ENCODE measurements at places on chromosomes 5 and 9. TPM values are rescaled to one million over a fixed set of nuclear protein-coding genes. Genes with fewer than 3 reads are reported as not detected.
A peak's percentile ranks its signal among the peaks of the same experiment; 100 is the strongest.

DNA sequence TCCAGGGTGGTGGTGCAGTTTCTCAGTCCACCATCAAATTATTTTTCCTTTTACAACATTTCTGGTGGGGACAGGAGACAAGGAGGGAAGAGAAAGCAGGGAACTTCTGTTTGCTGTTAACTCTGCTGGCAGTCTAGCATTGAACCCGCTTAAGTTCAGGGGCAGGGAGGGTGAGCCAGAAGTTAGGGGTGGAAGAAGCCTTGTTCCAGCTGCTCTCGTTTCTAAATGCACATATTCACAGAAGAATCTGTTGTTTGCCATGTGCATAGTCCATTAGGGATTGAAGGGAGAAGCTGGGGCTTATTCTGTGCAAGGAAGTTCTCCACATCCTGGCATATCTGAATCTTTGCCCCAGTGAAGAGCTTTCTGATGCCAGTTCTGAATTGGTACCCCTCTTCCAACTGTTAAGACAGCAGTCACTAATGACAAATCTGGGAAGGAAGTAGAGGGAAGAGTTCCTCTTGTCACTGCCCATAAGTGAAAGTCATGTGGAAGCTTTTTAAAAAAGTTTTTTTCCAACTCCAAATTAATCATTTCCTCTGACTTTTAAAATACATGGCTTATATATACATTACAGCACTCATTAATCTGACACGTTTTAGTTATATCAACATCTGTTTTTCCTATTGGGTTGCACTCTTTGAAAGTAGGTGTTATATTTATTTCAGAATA, 32.6 kb upstream of the ACOT12 start:
- no peak for DNase-seq

GRCh38 chr9:22036866-22037626, 27.9 kb upstream of the CDKN2B start:
- DNase-seq: peak; percentile 48

SPATA31D4 gene
- polyA plus RNA-seq: not detected

DNA sequence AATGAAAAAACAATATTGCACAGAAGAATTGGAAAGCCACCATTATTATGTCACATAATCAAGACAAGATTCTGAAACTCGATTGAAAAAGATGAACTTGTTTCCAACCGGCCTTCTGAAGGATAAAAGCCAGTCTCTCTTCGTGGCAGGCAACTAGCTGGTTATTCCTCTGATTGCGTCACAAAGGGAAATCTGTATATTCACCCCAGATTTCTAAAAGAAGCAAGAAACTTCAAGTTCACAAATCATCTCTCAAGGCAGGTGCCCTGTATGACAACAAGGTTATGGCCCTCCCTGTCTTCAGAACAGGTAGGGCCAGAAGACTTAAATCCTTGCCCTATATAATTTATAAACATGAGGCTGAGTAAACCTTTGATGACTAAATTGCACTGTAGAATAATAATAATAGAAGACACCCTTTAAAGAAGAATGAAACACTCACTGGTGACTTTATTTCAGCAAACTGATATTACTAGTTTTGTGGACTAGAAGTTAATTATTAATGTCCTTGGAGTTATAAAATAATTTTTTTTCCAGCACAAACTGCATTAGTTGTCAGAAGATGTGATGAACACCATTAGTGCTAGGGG, 2.9 kb upstream of the KLF4 start:
- no peak for DNase-seq

DNA sequence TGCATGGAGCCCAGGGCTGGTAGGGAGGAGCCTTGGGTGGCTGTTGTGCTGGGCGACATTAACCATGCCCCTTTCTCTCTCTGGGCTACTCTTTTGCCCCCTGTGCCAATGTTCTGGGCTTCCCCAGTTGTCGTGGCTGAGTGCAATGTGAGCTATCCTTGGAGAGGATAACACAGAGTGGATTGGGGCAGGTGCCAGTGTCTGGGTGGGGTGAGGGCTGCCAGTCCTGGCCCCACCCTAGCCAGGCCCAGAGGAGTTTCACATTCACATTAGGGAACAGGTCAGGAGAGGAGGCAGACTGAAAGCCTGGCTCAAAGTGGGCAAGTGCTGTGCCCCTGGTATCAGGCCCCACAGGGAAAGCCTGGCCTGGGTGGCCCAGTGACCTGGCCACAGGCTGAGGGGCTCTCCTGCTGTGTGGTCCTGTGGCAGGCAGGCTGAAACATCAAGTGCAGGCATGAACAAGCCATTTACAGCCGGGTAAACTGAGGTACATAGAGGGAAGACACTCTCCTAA, 7.5 kb upstream of the NDST1 start:
- DNase-seq: no peak

GRCh38 chr9:88085476-88085875, 52.8 kb downstream of the SPATA31C2 start:
- no peak for DNase-seq

BNC2 gene
- 15.5 TPM for polyA plus RNA-seq

DNA sequence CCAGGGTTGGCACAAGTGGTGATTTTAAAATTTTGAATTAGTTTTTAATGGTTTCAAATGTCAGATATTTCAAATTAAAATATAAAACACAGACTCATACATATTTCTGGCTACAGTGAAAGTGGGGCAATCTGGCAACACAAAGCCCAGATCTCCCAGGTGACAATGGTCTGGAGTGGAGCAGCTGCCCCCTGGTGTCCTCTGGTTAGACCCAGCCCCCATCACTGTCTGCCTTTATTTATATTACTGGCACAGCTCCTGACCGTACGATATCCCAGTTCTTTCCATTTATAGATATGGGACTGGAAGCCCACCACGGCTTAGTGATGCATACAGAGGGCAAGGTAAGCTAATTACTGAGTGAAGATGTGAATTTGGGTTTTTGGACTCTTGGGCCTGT, 37.3 kb downstream of the MACIR start:
- DNase-seq: no peak

DNA sequence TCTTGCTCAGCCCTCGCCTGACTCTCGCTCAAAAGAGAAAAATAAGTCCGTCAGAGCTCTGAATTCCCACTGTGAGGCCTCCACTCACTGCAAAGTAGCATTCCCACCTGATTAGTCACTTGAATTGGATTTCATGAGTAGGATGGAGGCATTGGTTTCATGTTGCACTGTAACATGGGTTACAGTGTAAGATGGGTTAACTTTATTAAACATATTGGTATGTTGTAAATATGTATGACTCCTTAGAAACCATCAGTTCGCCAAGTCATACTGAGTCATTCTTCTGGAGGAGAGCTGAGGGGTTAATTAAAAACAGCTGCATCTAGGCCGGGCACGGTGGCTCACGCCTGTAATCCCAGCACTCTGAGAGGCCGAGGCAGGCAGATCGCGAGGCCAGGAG, 93.8 kb upstream of the BNC2 start:
- DNase-seq: peak; percentile 100

- peak; percentile 89 for DNase-seq
These were observed 4.4 kb upstream of the SSBP2 start for GRCh38 chr5:81755320-81755719.

GRCh38 chr5:151363673-151364072, 16.3 kb upstream of the SLC36A2 start:
- no peak for DNase-seq

- DNase-seq: no peak
These were observed 21.1 kb upstream of the MEIKIN start for GRCh38 chr5:131966551-131966950.

TYRP1 gene
- polyA plus RNA-seq: 0.60 TPM

DNA sequence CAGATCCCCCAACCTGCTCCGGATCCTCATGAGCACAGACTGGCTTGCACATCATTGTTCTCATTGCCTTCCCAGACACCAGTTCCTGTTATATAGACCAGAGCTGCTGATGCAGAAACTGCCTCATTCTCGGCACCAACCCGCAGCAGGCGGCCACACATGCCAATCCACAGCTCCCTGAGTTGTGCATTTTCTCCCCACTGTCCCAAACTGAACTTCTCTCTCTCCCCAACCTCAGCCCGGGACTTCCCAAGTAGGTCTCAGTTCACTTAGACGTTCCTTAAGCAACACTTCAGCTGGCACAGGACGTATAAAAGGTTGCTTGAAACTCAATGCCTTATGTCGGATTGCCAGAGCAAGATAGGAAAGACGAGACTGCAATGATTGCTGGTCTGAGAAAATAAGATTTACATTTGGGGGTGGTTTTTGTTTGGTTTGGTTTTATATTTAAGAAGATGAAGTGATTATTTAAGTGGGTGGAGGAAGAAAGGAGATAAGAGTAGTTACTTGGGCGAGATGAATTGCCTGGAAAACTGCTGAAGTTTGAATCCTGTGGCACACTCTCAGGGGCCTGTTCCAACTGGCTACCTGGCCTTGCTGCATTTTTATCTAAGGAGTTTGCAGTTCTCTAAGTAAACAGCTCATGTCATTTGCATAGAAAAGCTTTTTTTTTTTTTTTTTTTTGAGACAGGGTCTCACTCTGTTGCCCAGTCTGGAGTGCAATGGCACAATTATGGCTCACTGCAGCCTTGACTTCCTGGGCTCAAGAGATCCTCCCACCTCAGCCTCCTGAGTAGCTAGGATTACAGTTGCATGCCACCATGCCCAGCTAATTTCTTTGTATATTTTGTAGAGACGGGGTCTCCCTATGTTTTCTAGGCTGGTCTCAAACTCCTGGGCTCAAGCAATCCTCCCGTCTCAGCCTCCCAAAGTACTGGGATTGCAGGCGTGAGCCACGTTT, 155.4 kb downstream of the GOLPH3 start:
- DNase-seq: no peak

GRCh38 chr5:59850766-59851165, 42.8 kb downstream of the PDE4D start:
- DNase-seq: no peak

- DNase-seq: no peak
These were observed 114.1 kb downstream of the BRINP1 start for GRCh38 chr9:119255116-119255515.

DNA sequence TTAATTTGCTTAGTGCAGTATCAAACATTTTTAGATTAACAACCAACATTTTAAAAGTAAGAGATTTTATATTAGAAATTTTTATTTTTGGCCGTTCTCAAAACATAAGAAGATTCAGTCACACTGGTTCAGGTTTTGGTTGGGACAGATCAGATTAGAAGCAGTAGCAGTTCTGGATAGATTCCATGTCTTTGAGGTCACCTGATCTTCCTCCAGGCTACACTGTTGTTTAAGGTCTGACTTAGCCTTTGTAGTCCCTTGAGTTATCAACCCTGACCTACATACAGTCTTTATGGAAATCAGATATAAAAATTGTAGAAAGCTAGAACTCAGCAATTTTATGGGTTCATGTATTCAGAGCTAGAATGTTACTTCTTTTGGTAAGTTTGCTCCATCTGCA, 910.0 kb upstream of the WWC1 start:
- no peak for DNase-seq

LHX6 gene
- polyA plus RNA-seq: 0.05 TPM

GRCh38 chr9:4764033-4764432, 23.0 kb upstream of the AK3 start:
- DNase-seq: no peak

MEF2C gene
- 1.5 TPM for polyA plus RNA-seq

F12 gene
- 1.4 TPM for polyA plus RNA-seq
